NCI-H1048 (cell line): ENCODE measurements at places on chromosomes 7 and 10.

GRCh38 chr10:97134110-97134509 is 51.6 kb downstream of the SLIT1 start:
- no peak for DNase-seq

DNA sequence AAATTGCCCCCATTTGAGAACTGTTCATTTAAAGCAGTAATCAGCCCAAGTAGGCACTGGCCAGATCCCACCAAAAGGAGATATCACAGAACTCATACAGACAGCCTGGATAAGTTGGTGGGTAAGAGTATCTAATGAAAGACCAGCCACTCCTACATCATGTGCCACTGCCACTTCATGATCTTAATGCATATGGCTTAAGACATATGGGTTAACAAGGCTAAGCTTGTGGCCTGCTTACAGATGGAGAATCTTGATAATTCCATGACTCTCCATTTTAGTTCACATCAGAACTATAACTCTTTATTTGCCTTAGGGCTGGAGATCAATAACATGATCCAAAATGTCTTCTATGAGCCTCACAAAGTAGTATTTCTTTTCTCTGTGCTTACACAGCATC is 6.8 kb upstream of the IFIT1B start:
- DNase-seq = no peak

GRCh38 chr7:81562581-81562980 is 207.3 kb downstream of the HGF start:
- no peak for DNase-seq

GRCh38 chr10:34145715-34146114 is 669.4 kb downstream of the PARD3 start:
- DNase-seq = no peak

DNA sequence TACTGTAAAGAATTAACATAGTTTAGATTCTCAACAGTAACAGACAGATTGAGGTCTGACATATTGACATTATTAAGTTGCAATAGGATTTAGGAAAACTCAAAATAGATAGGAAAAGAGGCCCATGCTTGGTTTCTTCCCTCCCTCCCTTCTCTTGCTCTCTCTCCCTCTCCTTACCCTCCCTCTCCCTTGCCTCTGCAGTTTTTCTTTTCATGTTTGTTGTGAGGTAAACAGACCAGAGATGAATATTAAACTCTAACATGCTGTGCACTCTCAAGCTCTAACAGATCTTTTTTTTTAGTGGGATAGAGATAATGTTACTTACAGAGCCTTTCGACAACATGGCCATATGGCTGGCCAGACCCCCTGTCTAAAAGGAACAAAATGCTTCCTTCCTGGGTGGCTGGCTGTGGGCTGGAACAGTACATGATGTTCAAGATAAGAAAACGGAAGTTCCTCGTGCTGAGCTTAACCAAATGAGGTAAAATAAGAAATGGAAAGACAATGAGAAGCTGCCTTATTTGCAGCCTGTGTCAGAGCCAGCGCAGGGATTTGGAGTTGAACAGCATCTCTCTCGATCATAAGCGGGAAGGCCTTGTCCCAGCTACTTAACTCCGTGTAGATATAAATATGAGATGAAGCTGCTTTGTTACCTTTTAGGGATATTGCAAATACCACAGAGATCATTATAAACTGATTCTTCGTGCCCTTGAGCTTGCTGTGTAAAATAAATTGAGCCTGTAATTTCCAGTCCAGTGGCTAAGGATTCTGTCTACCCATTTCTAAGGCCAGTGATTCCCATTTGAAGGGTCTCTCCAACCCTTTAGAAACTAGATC is 391.9 kb upstream of the NPVF start:
- DNase-seq = no peak

DNA sequence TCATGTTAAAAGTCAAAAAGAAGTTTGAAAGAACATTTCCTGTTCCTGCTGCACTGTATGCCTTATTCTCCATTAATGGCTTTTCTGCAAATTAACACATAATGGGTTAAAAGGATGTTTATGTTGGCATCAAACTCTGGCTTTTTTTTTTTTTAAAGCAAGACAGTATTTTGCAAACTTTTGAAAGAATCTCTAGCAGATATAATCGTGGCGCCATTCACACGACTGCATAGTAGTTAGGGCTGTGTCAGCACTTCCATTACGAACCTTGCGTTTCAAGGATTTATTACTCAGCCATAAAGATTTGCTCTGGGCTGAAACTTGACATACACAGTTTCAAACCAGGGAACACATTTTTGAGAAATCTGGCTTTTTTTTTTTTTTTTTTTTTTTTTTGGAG is 207.8 kb downstream of the DYNC1I1 start:
- DNase-seq = no peak

DNA sequence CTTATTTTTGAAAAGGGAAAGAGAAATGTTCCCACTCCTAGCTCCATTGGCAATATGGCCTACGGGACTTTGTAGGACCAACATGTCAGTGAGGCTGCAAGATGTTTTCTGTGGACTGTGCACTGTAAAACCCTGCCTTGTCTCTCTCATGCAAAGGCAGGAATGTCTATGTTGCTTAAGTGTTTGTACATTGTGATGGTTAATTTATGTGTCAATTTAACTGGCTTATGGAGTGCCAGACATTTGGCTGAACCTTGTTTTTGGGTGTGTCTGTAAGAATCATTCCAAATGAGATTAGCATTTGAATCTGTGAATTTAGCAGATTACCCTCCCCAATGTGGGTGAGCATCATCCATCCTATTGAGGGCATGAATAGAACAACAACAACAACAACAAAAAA is 4.1 kb upstream of the PCLO start:
- DNase-seq = no peak

DNA sequence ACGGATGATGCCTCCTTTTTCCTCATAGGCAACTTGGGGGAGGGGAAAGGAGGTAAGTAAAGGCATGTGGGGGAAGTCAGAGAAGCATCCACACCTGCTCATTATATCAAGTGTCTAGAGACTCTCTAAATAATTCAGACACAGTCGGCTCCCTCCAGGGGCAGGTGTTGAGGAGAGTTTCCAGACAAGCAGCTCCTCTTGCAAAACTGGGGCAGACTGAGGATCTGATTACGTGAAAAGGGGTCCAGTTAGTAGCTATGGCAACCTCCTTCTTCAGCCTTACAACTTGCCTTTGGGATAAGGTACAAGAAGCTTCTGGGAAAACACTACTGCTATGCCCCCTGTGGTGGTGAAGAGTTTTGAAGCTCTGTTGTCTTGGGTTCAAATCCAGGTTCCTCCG is 39.0 kb upstream of the SORBS1 start:
- no peak for DNase-seq

GRCh38 chr7:38367301-38367890 is 94.0 kb upstream of the TARP start:
- DNase-seq = no peak

DNA sequence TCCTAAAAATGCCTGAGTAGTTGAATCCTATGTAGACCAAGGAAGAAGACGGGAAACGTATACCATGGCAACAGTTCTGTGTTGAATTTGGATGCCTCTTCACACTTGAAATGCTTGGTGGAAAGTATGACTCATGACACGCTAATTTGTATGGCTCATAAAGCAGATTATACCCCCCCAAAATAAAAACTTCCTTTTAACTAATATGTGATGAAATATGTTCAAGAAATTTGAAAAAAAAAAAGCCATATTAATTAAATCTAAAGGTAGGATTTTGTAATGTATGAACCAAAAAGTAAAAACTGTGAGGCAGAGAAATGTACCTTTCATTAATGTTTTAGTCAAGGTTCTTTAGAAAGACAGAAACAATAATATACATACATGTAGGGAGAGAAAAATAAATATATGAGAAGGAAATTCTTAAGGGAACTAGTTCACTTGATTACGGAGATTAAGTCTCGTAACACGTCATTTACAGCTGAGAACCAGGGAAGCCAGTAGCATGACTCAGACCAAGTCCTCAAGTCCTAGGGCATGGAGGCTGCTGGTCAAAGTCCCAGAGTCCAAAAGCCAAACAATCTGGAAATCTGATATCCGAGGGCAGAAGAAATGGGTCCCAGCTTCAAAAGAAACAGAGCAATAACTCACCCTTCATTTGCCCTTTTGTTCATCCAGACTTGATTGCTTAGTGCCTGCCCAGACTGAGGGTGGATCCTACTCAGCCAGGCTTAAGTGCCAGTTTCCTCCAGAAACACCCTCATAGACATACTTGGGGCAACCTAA is 485.1 kb downstream of the SEMA3D start:
- DNase-seq = no peak

- no peak for DNase-seq
Measured at GRCh38 chr7:151231080-151231479, 1.2 kb upstream of the CHPF2 start.

DNA sequence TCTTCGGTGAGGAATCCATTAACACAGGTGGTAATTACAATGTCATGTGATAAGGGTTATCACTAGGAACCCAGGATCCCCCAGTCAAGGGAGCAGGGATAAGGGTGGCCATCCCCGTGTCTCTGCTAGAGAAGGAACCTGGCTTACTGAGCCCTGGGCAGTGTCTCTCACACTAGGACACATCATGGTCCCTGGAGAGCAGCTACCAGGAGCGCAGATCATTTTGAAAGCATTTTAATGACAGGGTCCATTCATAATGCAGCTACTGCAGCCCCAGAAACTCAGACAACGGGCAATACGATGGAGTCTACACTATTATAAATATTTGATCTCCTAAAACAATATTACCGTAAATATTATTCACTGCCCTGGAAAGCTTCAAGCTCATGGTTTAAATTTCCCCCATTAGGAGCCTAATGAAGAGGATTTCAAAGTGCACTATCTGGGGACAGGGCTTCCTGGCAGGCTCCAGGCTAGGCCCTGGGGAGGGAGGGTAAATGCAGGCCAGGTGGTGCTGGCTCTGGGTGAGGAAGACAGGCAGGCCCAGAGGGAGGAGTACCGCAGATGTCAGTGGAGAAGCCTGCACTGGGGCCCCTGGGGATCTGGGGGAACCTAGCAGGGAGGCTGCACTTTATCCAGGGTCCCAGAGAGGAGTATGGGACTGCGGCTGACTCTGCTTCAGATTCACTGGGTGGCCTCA is 52.6 kb upstream of the LOXL4 start:
- no peak for DNase-seq

DNA sequence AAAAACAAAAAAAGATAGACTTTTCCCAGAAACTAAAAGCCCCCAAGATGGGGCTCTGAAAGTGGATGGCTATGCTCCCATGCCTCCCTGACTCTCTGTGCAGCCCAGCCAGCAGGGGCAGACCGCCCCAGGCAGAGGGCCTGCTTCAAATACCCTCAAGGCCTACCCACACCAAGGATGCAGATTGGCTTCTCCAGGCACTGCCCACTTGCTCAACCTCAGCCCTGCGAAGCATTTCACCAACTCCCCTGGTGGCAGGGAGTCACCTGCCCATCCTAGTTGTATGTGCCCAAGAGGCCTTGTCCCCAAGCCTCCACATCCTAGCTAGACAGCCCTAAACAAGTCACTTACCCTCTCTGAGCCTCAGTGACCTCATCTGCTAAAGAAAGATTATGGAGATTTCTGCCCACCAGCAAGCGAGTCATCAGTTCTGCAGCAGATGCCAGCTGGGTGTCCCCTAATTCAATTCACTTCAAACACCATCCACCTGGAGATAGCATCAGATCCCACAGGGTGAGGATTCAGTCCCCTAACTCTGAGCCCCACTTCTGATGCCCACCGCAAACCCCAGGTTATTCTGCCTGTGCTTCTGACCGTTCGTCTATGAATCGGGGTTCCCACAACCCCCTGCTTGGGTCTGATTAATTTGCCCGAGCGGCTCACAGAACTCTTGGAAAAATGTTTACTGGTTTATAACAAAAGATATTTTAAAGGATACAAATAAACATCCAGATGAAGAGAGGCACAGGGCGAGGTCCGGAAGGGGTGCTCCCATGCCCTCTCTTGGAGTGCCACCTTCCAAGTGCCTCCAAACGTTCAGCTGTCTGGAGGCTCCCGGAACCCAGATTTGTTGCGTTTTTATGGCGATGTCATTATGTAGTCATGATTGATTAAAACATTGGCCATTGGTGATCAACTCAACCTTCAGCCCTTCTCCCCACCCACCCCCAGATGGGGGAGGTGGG is 18.6 kb upstream of the ZMIZ1 start:
- no peak for DNase-seq

DNA sequence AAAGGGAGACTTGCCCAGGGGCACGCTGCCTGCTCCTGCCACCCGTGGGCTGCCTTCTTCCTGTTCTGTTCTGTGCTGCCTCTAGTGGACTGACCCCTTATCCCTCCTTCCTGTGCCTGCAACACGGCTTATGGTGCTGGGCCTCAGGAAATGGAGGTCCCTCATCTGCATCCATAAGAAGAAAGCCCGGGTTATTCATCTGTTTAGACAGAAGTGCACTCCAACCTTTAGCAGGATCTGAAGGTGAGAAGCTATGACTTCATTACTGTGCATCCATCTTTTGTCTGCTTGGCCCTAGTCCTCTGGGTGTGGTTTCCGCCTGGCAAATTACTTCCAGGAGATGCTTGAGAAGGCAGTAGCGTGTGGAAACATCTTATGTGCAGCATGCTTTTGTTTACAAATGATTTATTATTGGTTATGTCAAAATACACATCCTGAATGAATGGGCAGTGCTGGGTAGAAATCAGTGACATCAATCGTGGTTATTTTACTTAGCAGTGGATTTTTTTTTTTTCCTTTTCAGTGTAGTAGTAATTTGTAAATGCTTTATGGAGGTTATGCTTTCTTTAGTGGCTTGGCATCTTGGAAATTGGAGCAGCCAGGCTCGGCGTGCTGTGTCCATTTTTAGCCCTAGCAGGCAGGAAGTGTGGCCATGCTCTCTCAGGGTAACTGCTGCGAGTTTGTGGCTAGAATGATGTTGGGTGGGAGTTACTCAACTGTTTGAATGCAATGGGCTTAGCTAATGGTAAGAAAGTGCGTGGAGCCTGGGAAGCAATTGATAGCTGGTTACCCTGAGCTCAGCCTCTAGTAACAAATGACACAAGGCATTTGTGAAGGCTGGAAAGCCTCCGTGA is 12.7 kb downstream of the PTPRE start:
- no peak for DNase-seq

- DNase-seq = no peak
Measured at GRCh38 chr10:73910401-73910763, 550 bp upstream of the PLAU start.

- no peak for DNase-seq
Measured at GRCh38 chr7:15561835-15562234, at the start of gene AGMO. Gene AGMO (minus strand): TSS chr7:15562015.

DNA sequence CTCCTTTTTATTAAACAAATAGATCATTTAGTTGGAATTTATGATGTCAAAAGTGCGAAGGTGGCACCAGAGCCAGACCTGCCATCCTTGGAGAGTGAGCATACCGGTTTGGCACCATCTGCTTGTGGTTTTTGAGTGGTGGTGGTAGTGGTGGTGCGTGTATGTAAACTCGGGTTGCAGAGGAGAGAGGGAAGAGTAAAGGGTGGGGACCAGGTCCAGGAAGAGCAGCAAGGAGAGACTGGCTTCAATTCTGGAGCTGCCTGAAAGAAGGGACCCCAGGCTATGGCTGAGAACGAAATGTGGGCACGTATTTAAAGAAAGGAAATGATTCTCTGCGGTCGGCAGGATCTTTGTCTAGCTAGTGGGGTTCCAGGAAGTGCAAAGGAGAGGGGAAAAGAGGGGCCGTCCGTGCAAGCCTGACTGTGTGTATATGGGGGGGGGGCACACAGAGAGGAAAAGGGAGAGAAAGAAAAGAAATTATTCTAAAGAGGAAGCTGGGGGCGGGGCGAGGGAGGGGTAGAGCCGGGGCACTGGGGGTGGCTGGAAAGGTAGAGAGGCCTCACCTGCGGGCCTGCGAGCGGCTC is 448 bp upstream of the GOLGA7B start:
- no peak for DNase-seq

- no peak for DNase-seq
Measured at GRCh38 chr7:131657881-131658280, 101.5 kb upstream of the PODXL start.

- DNase-seq = no peak
Measured at GRCh38 chr7:68424658-68425297, 1173.5 kb upstream of the AUTS2 start.
